Activated CD4-positive, alpha-beta T cell treated with anti-CD3 and anti-CD28 coated beads, Interleukin-2, amount 50 U/mL, for 16 hours (primary cell): ENCODE measurements at places on chromosomes 2 and 18.
A peak's percentile ranks its signal among the peaks of the same experiment; 100 is the strongest.

- DNase-seq: no peak
Measured at GRCh38 chr2:151193576-151193975, 68.1 kb downstream of the RBM43 start.

- no peak for DNase-seq
Measured at GRCh38 chr2:217798191-217798590, 204.6 kb downstream of the TNS1 start.

DNA sequence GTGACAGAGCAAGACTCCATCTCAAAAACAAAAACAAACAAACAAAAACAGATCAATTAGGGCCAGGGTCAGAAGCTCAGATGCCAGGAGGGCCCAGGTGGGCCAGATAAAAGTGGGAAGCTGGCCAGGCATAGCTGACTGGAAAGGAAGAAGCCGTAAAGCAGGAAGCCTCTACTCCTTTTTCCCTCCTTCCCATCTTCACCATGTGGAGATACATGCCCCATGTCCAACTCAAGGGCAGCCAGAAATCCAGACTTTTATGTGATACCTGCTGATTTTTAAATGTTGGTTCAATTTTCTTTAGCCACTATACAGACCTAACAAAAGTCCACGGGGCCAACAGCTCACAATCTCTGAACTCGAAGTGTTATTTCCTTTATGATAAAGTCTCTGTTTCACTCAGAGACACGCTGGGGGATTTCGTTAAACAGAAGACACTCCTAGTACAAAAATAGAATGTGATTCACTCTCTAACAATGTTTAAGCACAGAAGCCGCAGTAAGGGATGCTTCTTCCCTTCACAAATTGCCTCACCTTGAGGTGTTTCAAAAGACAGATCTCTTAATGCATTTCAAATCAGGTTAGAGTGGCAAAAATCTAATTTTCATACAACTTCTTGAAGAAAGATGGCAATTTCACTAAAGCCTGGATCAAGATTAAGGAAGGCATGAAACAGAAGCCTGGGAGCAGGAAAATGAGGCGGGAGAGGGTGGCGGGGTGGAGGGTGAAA, 14.0 kb downstream of the TMEM247 start:
- peak; percentile 23 for DNase-seq

GRCh38 chr2:189536830-189537229, 43.8 kb downstream of the SLC40A1 start:
- no peak for DNase-seq

DNA sequence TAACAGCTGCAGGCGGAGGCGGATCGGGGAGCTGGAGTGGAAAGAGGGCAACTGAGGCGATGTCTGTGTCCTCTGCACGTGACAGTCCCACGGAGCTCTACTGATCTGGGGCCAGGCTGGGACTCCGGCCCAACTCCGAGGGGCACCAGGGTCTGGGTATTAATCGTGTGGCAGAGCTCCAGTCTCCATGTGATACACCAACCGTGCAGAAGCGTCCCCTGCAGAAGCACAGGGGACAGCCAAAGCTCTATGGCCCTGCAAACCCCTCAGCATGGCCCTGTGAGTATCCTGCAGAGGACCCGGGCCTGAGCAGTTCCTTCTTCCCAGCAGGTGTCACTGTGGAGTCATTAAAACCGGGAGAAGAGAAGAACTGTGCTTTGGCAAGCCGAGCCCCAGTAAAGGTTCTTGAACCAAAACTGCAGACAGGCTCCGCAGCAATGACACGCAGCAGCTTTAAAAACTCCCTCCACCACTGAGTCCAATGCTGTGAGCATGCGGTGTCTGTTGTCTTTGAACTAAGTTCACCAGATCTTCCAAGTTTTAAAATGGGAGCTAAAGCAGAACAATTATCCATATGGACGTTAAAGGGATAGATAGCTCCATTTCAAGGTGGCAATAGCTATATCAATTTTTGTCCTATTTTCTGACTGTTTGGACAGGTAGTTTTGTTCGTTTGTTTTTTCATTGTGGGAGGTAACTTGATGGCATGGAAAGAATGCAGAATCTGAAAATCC, 79.4 kb downstream of the TMEM182 start:
- DNase-seq: peak; percentile 50

- peak; percentile 51 for DNase-seq
Measured at GRCh38 chr2:144505245-144505831, 14.6 kb downstream of the ZEB2 start.

GRCh38 chr2:18623782-18624181, 34.4 kb upstream of the NT5C1B start:
- no peak for DNase-seq

DNA sequence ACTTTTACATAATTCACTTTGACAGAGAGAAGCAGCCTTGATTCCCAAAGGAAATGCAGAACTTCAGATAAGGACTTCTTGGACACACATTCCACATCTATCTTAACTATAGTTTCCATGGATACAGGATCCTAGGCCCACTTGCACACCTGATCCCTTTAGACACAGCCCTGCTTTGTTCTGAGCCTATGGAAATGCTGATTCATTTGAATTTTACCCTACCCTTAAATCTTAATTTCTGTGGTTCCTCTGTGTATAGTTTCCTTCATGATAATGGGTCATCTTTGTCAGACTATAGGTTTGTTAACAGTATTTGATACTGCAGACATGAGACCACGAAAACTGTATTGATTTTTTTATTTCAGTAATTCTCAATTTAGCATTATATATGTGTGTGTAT, 77.4 kb downstream of the ACTR3 start:
- DNase-seq: no peak

DNA sequence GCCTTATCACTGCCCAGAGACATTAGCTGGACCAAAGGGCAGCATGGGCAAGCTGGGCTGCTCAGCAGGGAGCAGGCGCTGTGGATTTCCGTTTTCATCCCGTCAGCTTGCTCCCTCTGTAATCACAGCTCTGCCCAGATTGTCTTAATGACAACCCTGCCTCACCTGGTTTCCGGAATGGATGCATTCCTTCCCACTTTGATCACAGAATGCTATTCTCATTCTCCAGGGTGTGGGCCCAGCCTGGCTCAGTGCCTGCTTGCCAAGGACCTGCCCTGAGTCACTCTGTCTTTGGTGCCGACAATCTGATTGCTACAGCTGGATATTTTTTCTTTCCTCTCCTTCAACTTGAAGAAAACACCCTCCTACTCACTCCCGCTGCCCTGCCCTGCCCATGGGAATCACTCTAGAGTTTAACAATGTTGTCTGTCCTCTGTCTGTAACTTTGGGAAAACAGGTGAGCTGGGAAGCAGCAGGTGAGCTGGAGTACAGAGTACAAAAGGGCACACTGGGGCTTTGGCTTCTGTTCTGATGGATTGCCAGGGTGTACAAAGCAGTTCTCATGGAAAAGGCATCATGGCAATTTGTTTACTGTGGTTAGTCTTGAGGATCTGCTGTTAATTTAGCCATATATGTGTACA, 27.2 kb upstream of the FAM136A start:
- no peak for DNase-seq

DNA sequence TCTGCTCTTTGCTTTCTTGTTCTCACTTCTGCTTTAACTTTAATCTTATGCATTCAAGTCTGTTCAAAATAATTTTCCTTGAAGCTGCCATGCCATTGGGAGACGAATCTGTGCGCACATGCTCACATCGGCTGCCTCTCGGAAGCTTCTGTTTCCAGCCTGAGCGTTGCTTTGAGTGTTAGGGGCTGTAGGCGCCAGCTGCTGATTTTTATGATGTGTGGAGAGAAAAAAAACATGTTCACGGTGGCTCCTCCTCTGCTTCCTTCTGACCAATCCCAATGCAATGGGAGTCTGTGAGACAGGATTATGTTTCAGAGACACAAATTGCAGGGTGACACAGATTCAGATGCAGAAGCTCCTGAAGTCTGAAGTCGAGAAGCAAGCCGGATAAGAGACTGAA, at the start of gene MC4R:
Gene MC4R (minus strand): TSS at position 180 of the 400 bp plus-strand sequence. CDS start 426 bp downstream, outside the sequence.
- no peak for DNase-seq
